NCI-H460 (cell line): ENCODE measurements at places on chromosomes 11 and 22. TPM values are rescaled to one million over a fixed set of nuclear protein-coding genes. Genes with fewer than 3 reads are reported as not detected.

Gene PTS
- total RNA-seq, result 73.7 and 86.2 TPM in 2 replicates

Gene OR51E1
- not detected in 2 replicates for total RNA-seq

GRCh38 chr11:21582791-21583190, 610.1 kb upstream of the ANO5 start:
- DNase-seq, result no peak

- no peak for DNase-seq
Measured at GRCh38 chr11:47101406-47101805, 75.3 kb downstream of the ARFGAP2 start.

GRCh38 chr11:8917157-8917825, 6.3 kb downstream of the AKIP1 start:
- no peak for DNase-seq
